Endodermal cell (in vitro differentiated cells): ENCODE measurements at places on chromosomes 4 and X.
A peak's percentile ranks its signal among the peaks of the same experiment; 100 is the strongest.

DNA sequence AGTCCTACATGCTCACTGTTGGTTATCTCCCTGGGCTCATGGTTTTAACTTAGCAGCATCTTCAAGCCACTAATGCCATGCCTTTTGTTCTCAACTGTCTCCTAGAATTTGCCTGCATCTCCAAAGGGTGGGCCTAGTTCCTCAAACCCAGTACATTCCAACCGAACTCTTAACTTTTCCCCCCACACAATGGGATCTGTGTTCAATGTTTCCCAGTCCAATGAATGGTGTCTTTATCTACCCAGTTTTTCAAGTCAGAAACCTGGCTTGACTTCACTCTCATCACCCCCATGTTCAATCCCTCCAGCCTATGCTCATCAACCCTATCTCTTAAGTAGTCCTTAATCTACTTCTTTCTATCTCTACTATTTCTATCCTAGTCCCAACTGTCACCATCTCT, 12.9 kb downstream of the CD40LG start:
- no peak for DNase-seq

- no peak for DNase-seq
Observed at GRCh38 chr4:174398728-174399127, 115.0 kb downstream of the CEP44 start.

GRCh38 chr4:25096251-25096980, 63.8 kb downstream of the SEPSECS start:
- DNase-seq: peak; percentile 48

DNA sequence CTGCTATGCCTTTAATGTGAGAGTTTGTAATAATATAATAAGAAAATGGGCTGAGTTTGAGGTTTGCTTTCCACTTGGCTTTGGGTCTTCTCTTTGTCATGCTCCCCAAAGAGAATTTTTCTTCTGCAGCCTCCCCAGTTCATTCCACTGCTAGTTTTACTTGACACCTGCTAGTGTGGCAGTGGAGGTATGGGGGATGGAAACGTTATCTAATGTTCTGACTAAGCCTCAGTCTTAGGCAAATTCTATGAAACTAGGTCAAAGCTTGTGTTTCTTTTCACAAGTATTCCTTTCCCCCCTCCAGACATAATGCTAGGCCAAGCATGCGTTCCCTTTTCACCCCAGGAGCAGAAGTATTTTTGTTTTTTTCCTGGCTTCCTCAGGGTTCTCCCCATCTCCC, 67.5 kb downstream of the PPP1R2C start:
- no peak for DNase-seq

DNA sequence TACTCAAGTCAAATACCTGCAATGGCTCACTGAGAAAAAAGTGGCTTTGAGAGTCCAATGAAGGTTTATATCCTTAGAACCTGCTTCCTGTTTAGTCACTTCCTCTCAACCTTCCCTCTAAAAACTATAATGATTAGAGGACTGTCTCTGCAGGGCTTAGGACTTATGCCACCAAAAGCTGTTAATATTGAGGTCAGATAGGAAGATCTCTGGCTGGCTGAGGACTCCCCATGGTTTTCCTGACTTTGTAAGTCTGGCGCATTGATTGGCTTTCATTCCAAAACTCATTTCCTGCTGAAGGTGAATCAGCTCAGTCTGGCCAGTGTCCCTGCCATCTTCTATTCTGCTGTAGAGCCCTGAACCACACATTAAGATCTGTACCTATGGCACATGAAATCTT, 140.9 kb upstream of the ANK2 start:
- DNase-seq: peak; percentile 61

GRCh38 chrX:112643721-112644120, 36.0 kb downstream of the LHFPL1 start:
- DNase-seq: no peak
